ENCODE measurements at places on chromosomes 5 and 9.
A peak's percentile ranks its signal among the peaks of the same experiment; 100 is the strongest.

- no peak for DNase-seq
These were observed 162.9 kb upstream of the NMUR2 start for GRCh38 chr5:152568016-152568415.

- no peak for DNase-seq
These were observed 37.7 kb downstream of the NSG2 start for GRCh38 chr5:174083056-174083827.

DNA sequence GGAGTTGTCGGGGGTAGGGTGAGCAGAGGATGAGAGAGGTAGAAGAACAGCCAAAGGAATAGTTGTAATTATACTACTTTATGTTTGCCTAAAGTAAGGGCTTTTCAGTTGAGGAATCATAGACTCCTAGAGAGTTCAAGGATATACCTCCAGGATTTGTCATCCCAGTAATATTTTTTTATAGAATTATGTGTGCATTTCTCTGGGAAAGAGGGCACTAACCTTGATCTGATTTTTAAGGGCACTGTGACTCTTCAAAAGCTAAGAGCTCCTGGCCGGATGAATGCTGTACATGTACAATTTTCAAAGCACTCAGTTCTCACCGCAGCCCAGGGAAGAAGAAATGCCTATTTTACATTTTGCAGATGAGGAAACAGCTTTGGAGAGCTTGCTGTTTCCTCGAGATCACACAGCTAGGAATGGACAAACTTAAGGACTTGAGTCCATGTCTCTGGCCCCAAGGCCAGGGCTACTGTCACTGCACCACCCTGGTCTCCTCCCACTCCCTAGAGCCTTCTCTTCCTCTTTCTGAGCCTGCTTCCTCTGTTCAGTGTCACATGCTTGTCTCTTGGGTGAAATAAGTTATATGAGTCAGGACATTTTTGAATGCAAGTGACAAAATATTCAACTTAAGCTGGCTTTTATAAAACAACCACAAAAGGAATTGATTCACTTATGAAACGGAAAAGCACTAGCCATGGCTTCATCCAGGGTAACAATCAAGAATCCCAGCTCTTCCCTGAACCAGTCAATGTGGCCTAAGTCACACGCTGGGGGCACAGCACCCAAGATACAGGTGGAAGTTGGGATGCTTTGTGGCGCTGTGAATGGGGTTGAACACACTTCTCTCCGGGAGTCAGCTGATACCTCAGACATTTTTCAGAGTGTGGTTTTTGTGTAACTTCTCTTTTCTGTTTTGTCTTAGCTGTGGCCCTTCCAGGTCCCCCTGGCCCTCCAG lies 45.7 kb upstream of the TGFBR1 start:
- no peak for DNase-seq

DNA sequence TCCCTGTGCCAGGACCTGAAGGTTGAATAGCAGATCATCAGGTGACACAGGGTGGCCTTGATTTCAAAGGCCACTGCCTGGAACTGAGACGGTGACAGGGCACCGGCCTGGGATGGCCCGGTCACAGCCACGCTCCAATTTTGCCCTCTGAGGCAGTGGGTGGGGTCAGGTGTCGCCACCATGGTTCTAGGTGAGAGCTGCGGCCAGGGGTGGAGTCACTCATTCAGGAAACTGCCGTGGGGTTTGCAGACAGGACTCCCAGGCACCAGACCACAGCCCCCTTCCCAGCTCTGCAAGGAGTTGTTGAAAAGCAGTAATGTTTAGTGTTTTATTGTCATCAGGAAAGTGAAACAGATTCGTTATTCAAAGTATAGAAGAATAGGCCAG lies 17.3 kb upstream of the RNU6ATAC start:
- DNase-seq = no peak

DNA sequence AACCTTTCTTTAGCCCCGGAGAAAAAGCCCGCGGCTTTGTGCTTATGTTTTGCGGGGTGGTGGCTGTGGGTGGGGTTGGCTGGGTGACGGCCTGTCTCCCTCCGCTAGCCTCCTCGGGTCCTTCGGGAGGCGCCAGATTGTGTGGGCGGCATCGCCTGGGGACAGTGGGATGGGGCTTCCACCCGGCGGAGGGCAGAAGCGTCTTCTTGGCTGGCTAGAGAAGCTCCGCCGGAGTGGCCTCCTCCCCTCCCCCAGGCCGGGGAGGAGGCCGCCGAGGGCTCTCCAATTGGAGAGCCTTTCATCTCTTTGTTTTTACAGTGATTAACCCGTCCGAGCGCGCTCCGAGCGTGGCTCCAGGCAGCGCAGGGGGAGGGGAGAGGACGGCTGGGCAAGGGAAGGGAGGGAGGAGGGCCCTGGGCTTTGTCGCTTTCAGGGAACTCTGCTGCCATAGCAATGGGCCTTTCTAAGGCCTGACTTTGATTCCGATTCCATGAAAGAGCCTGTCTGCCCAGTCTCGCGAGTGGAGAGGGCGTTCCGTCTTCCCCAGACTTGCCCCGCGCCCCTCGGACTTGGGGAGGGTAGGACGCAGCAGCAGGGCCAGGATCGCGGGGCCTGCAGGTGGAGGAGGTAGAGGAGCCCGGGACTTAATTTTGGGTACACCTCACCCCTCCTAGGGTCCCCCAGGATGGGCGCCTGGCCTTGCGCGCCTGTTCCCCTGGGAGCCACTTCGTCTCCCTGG lies 36.7 kb upstream of the TIFAB start:
- DNase-seq = peak; percentile 81

DNA sequence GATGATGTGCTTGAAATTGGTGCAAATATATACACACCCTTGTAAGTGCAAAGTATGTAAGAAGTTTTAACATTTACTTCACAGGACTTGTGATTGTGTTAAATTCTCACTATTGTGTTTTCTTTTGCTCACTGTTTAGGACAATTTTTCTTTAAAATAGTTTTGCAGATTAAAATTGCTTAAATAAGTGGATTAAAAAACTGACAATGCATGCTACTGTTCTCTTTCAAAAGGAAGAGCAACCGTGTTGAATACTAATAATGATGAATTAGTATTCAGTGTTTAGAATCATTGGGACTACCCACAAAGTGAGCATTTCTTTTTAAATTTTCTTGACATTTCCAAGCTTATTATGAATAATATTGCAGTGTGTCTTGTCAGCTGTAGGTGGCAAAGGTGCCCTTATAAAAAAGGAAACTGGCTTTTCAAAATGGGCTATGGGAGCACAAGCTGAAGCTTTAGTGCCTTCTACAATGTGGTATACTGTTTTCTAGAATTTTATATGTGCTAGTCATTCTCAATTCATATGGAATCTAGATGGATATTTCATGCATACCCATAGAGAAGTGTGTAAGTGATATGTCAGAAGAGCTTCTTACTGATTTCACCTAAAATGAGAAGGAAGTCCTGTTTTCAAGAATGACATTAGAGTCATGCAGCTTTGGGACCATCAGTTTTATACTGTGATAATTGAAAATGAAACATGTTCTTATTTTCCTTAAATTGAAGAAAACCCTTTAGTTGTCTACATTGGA lies 35.4 kb downstream of the SREK1 start:
- DNase-seq = no peak

- DNase-seq = no peak
These were observed 50.9 kb downstream of the GPR107 start for GRCh38 chr9:130104491-130105193.

- DNase-seq = no peak
These were observed 56.2 kb upstream of the APC start for GRCh38 chr5:112681481-112681908.

DNA sequence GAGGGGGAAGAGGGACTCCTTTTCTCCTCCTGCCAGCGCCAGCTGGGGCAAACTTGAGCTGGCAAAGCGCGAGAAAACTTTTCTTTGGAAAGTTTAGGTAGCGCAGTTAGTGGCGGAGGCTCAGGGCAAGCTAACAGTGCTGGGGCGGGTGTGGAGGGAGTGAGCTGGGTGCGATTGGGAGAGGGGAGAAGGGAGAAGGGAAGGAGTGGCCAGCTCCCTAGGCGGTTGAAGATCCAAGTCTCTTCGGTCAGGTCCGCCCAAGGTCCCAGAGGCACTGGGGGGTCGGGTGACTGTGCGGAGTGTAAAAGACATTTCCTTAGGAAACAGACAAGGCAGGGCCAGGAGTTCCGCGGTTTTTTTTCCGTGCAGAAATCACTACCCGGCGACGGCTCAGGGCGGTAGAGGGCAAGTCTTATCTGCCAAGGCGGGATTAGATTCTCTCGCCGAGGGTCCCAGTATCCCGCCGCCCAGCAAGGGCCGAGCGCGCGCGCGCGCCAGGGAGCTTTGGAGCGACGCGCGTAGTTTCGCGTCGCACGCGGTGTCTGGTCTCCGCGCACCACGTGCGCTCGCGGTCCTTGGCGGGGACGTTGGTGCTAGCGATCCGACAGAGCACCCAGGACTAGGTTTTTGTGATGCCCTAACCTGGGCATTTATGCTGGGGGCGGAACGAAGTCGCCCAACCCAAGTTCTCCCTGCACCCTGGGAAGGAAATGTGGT lies 33.6 kb upstream of the NFIB start:
- peak; percentile 53 for DNase-seq

- DNase-seq = no peak
These were observed 38.1 kb upstream of the HNRNPA0 start for GRCh38 chr5:137792303-137792702.

DNA sequence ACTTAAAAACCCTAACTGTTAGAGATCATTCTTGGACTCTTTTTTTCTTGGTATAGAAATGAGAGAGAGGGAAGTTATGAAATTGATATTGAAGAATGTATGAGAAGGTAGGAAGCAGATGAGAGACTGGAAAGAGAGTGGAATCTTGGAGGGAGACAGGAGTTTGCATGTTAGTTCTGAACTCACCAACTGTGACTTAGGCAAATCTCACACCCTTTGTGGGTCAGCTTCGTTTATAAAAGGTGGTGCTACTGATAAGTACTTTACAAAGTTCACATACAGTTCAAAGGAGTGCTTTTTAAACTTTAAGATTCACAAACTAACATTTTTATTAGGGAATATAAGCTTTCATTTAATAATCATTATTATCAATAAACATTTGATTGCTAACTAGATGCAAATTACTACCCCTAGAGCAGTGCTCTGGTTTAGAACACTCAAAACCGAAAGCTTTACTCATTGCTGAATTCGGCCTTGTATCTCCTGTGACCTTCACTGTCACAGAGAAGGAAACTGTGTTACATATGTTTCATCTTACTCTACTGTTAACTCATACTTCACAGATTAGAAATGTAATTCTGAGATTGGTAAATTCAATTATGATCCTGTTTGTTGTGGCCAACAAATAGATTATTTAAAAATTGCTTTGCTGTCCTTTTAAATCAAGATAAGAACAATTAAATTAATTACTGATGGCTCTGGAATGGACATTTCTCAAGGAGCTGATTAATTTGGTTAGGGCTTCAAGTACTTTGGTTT lies 143.2 kb downstream of the RMI1 start:
- DNase-seq = no peak

GRCh38 chr9:127714951-127715469 lies 453 bp downstream of the PTRH1 start:
- DNase-seq = peak; percentile 47

- no peak for DNase-seq
These were observed 215.5 kb upstream of the RORB start for GRCh38 chr9:74281674-74282073.

- DNase-seq = peak; percentile 56
These were observed 277.9 kb upstream of the CDH9 start for GRCh38 chr5:27316271-27316650.

DNA sequence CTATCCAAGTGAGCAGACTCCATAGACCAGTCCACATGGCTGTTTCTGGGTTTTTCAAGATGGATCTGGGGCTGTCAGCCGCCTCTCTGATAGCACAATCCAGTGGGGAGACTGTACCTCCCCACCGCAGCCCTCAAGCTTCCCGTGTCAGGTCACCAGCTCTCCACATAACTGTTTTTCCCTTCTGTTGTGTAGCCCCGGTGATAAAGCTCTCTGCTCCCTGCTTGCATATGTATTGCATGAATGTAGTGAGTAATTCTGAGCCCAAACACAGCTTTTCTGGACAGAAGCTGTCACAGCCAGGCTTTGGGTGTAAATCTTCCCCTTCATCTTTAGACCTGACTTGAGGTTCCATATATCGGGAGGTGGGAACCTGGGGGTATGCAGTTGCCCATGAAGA lies 23.1 kb upstream of the CFAP157 start:
- DNase-seq = no peak

DNA sequence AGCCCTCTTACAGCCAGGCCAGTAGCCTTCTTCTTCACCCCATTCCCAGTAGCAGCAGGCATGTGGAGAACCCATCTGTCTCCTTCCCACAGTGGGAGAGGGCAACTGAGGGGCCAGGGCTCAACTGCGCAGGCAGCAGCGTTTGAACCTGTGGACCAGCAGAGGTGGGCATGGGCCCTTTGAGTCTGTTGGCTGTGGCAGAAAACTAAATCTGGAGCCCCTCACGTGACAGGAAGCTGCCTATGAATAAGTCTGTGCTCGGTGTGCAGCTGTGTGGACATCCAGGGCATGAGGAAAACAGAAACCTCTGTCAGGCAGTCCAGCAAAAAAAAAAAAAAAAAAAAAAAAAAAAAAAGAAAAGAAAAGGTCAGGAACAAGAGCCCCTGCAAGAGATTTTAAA lies 189.2 kb upstream of the NR3C1 start:
- DNase-seq = no peak

- DNase-seq = no peak
These were observed 81.7 kb upstream of the SMC5 start for GRCh38 chr9:70177121-70177520.

DNA sequence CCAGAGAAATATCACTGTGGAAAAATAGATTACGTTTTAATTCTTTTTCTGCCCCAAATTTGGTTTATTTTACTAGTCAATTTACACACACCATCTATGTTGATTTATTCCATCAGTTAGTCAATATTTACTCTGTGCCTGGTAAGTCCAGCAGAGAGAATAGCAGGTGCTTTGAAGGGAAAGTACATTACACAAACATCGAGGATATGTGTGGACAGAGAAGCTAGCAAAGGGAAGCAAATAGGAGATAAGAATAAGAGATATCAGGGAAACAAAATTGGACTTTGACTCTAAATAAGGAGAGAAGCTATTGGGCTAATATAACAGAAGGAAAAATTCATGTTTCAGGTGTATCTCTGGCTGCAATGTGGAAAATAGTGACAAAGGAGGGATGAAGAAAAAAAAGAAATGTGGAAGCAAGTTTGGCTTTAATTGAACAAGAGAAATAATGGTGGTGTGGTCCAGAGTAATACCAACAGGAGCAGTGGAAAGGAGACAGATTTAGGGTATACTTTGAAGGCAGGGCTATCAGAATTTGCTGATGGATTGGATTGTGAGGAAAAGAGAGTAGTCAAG lies 587.7 kb upstream of the CDH6 start:
- no peak for DNase-seq

DNA sequence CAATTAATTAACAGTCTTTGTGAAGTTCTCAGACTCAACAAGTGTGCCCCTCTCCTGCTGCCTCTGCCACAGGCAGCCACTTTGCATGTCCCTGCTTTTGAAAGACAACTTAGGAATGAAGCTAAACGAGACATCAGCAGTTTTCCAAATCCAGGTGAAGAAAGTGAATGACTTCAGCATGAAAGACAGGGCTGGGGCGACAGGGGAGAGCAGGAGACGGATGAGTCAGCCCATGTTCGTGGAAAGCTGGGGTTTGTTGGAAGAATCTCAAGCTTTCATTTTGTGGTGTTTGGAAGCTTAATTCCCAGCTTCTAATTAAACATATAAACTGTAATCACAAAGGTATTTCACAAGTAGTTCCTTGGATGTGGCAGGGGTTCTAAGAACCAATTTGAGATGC lies 207.8 kb upstream of the MAP3K1 start:
- peak; percentile 55 for DNase-seq

All from RWPE1 (cell line).